Renal cortex interstitium (tissue), 15 donors: ENCODE measurements at places on chromosomes 2 and 18. TPM values are rescaled to one million over a fixed set of nuclear protein-coding genes. Genes with fewer than 3 reads are reported as not detected.
A peak's percentile ranks its signal among the peaks of the same experiment; 100 is the strongest.

DNA sequence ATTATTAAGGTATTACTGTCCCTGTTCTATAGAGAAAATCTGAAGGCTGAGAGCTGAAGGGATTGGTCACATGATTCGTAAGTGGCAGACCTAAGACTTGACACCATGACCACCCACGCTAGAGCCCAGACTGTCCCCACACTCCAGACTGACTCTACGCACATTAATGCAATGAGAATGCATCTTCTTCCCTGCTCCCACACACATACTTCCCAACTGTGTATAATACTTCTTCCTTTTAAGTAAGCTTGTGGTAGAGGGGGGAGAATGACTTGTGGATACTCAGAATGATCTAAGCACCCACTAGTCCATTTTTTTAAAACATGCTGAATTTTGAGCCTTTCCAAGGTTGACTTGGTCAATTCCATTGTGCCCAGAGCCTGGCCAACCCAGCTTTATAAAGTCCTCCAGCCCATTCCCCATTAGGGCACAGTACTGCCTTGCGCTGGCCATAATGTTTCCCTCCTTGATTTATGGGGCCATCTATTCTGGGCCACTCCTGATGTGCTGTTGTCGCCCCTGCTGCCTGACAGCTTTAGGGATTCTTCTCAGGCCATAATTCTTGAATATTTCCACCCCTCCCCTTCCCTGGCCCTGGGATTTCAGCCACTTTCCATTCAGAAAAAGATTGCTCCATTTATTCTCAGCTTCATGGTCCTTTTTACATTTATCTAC lies 28.7 kb downstream of the ALK start:
- no peak for DNase-seq

DNA sequence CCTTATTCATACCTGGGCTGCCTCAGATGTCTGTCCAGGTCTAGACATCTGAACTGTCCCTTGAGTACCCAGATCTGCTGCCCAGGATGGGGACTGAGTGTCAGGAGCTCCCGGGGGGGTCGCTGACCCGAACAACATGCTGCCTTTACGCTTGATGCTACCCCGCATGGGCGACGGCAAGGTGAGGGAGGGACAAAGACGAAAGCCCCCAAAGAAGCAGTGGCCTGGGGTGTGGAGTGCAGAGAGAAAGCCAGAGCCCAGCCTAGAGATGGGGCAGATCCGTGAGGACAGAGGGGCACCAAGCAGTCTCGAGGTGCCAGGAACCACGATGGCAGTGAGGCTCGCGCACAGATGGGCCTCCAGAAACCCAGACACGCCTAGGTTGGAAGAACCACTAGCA lies 234.7 kb downstream of the ATAD2B start:
- DNase-seq = no peak

DNA sequence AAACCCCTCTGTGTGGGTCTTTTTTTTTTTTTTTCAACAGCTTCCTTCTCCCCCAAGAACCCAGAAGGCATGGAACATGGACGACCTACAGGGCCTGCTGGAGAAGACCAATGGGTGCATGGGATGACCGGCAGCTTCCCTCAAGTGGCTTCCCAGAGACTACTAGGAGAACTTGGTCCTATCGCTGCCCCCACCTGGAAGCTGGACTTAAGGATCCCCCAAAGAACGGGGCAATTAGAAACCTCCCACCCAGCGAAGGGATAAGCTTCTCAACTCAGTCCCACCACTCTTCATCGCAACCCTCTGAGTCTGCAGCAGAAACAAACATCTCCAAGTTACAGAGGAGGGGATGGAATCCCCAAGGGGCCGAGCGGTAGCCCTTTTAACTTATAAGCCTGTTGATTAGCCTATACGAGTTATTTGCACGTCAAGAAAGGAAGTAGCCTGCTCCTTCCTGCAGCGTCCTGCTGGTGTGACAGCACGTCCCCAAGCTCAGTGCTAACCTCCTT lies 1.4 kb downstream of the ACTR1B start:
- DNase-seq = no peak

DNA sequence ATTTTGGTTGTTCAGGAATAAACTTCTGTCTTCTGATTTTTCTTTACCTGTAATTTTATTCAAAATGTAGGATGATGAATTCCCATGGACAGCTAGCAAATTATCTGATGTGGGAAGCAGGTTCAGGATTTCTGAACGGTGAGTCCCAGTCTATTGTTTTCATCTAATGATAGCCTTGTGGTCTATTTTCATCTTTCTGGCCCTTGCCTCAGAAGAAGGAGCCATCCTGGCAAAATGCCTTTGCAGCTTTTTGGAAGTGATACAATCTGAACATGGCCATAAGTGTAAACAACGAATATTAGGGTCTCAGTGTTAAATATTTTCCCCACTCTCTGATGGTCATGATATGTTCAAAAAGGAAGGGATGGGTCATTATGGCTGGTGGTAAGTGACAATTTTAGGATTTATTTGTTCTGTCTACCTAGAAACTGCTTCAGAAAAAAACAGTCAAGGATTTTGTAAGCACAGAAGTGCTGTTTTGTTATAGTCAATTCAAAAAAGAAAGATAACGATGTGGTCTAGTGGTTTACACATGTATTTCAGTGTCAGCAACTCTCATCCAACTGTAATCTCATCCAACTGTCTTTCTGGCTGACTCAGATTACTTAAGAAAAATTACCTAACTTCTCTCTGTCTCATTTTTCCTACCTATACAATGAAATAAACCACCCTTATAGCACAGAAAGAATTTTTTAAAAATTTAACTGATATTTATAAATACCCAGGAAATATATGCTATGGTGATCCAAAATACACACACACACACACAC lies 272.6 kb upstream of the ERBB4 start:
- no peak for DNase-seq

GRCh38 chr18:8890957-8891464 lies 185.7 kb downstream of the MTCL1 start:
- DNase-seq = peak; percentile 48

Gene GAREM2
- 7.5 TPM for polyA plus RNA-seq

DNA sequence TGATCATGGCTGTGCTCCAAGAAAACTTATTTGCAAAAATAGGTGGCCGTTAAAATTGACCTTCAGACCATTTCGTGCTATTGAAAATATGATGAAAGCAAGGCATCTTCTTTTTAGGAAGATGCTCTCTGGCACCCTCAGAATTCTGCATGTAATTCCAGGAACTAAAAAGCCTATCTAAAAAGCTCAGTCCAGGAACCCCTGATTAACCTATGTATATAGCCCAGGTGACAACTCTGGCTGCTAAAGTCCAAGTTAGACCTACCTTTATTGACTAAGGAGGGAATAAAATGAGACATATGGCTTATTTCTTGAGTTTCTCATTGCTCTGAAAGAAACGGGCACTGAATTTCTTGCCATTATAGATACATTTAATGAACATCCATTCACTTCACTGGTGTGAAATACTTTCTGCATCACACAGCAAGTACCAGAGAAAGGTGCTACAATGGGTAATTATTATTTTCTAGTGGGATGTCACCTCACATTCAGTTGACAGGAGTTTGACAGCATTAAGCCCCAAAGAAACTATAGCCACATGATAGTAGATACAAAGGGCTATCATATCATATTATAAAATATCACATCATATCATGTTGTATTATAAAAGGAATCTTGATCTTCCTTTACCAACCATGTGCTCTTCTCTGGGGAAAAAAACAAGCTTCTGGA lies 83.8 kb downstream of the EPHA4 start:
- DNase-seq = no peak

DNA sequence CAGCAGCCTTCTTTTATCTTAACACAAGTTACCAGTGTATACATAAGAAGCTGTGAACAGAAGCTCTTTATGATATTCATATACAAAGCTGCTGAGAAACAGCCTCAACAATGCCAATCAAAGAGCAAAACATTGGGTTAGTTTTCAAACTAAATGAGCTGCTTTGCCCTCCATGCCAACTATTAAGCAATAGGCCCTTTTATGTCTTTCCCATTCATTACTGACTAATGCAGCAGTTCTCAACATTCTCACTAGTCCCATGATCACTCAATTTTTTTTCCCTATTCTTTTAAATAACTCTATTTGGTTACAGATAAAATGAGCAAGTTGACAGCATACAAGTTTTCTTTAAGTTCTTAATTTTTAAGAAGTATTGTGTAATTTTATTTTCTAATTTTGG lies 57.9 kb upstream of the FRZB start:
- DNase-seq = no peak

DNA sequence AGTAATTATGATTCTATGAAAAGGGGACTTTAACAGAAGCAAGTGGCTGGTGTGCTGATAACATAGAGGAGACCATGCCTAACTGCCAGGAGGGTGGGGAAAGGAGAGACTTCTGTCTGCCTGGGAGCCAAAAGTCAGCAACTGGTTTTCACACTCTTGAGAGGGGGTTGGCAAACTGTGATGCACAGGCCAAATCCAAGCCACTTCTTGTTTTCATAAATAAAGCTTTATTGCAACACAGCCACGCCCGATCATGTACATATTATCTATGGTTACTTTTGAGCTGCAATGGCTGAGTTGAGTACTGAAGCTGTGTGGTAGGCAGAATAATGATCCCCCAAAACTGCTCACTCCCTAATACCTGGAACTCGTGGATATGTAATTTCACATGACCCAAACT lies 208.4 kb downstream of the LNPK start:
- DNase-seq = no peak

GRCh38 chr18:58270396-58270795 lies 226.4 kb downstream of the NEDD4L start:
- no peak for DNase-seq

Gene DTNA
- polyA plus RNA-seq = 17.6 TPM

Gene POU3F3
- 81.4 TPM for polyA plus RNA-seq

Gene ITGB6
- polyA plus RNA-seq = 19.6 TPM

GRCh38 chr2:229784791-229785190 lies 70.4 kb upstream of the DNER start:
- DNase-seq = no peak

DNA sequence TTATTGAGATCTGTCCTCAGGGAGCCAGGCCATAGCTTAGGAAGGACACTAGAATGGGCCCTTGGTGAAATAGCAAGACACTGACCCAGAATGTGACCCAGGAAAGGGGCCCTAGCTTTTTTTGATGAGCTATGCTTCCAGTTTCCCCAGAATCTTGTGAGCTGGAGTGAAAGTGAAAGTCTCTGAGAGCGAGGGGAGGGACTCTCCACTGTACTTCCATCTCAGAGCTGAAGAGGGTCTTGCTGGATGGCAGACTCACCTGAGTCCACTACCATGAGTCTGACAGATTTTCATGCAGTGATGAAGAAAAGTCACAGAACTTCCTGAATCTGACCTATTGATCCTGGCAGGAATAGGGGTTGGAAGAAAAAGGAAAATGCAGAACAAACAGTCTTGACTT lies 3.1 kb downstream of the ARHGAP25 start:
- DNase-seq = no peak

Gene KHK
- polyA plus RNA-seq = 58.5 TPM

Gene CCDC74B
- 17.4 TPM for polyA plus RNA-seq

GRCh38 chr2:168145426-168146310 lies 101.7 kb downstream of the STK39 start:
- no peak for DNase-seq

GRCh38 chr2:46569061-46569560 lies 89.7 kb downstream of the TMEM247 start:
- DNase-seq = no peak

Gene FAM161A
- polyA plus RNA-seq = 28.0 TPM

DNA sequence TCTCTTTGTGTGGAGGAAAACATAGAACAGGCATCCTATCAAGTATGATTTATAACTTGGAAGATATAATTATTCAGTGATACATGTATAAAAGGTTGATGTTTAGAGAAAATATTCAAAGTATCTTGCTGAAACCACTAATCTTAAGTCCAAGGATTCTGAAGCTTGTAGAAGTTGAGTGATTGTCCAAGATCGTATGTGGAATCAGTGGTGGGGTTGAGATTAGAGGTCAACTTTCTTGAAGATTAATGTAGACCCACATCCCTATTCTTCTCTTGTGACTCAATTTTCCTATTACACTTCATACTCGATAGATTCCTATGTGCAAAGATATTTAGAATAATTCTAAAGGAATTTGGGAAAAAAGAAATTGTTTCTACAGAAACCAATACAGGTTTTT lies 1565.9 kb upstream of the ACVR2A start:
- DNase-seq = no peak

- no peak for DNase-seq
Measured at GRCh38 chr2:263022-263738, 652 bp downstream of the SH3YL1 start.
